Activated CD4-positive, alpha-beta T cell treated with anti-CD3 and anti-CD28 coated beads, Interleukin-2, amount 10 ng/mL, durations not matched to agents 24 days and 14 days (primary cell): ENCODE measurements at places on chromosomes 12 and 14. TPM values are rescaled to one million over a fixed set of nuclear protein-coding genes. Genes with fewer than 3 reads are reported as not detected.

- no peaks in the 10 kb centered on the region for H3K36me3 ChIP-seq
- H3K27me3 ChIP-seq, result peaks cover 21% of the 10 kb centered on the region
- H3K4me3 ChIP-seq, result no peak overlapping the region
- no peaks in the 10 kb centered on the region for H3K4me1 ChIP-seq
- H3K27ac ChIP-seq, result no peak overlapping the region
- DNase-seq, result no peak
These were observed 26.9 kb downstream of the CLEC6A start for GRCh38 chr12:8482571-8483061.

GRCh38 chr12:90235642-90236041 lies 527.0 kb upstream of the ATP2B1 start:
- H3K4me1 ChIP-seq, result no peaks in the 10 kb centered on the region
- H3K4me3 ChIP-seq, result no peak overlapping the region
- H3K27ac ChIP-seq, result no peak overlapping the region
- H3K27me3 ChIP-seq, result no peaks in the 10 kb centered on the region
- no peaks in the 10 kb centered on the region for H3K36me3 ChIP-seq
- DNase-seq, result no peak

DNA sequence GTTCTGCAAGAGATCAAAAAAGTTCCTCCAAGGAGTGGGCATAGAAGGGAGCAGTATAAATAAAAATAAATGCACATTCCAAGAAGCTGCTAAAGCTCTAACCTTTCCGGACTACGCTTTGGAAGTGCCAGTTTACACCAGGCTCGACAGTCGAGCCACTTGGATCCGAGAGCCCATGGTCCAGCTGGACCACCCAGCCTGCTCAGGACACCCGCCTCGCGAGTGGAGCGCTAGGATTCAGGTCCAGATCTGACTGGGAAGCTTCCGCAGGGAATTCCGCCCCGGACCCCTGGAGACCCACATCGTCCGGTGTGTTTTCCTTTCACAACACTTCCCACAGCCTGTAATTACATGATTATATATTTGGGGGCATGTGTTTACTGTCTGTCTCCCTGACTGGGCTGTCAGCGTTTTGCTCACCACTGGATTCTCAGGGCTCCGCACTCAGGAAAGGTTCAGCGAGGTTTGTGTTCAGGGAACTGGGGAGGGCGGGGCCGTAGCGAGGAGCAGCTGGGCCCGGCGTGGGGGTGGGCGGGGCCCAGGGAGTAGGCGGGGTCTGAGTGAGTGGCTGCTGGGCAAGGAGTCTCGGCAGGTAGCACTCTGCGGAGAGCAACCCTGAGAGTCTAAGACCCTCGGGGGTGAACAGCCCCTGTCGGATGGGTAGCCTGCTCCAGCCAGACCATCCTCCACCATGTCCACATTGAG lies 52.3 kb upstream of the TMEM263 start:
- H3K4me1 ChIP-seq, result peaks cover 9% of the 10 kb centered on the region
- peak; percentile 94 for DNase-seq
- no peaks in the 10 kb centered on the region for H3K36me3 ChIP-seq
- H3K27ac ChIP-seq, result no peak overlapping the region
- peak overlapping the region; percentile 61 for H3K4me3 ChIP-seq
- peaks cover 50% of the 10 kb centered on the region for H3K27me3 ChIP-seq

DNA sequence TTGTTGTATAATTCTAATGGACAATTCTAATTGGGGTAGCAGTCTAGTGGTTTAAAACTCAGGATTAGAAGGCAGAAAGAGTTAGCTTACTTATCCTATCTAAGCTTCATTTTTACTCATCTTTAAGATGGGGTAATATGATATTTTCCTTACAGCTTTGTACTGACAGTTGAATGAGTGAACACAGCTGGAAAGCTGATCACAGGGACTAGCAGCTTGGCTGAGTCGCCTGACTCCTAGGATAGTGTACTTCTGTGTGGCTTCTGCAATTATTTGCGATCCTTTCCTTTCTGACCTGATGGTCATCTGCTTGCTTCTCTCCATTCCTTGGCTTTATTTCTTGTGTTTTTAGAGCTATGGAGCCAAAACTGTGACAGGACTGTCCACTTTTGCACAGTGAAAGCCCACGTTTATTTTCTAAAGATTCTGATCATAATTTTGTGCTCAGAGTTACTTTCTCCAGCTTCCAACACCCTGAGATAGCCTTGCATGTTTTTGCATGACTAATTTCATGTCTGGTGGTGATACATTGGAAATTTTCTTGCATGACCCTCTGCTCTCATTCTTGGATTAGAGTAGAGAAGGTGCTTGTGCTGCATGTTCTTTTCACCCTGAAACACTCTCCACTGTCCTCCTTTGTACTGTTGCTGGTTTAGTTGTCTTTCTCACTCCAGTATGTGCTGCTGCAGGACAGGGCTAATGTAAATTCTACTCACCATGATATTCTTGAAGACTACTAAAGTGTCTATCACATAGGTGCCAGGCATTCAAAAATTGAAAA lies 377.0 kb upstream of the ATP2B1 start:
- H3K27ac ChIP-seq, result no peak overlapping the region
- H3K36me3 ChIP-seq, result no peaks in the 10 kb centered on the region
- H3K27me3 ChIP-seq, result peaks cover 2% of the 10 kb centered on the region
- peaks cover under 1% of the 10 kb centered on the region for H3K4me1 ChIP-seq
- no peak for DNase-seq
- H3K4me3 ChIP-seq, result no peak overlapping the region

DNA sequence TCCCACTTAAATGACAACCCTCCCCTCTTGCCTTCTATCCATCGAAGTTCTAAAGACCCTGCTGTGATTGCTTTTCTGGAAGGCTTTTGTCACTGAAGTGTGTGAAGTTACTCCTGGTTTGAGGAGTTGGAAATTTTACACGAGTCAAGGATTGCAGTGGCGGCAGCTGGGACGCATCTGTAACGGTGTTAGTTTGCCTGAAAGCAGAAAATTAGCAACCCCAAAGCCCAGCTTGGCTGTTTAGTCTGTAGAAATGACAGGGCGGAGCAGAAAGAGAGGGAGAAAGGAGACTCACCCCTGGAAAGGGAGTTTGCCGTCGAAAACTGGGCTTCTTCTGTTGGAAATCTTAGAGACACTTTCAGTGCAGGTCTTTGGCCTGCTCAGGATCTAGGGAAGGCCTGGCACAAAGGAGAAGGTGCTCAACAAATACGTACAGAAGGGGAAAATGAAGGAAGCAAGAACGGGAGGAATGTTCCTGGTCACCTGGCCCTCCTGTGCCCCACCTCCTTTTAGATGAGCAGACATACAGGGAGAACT lies 931 bp upstream of the MYF5 start:
- DNase-seq, result no peak
- H3K27ac ChIP-seq, result no peak overlapping the region
- no peaks in the 10 kb centered on the region for H3K4me1 ChIP-seq

DNA sequence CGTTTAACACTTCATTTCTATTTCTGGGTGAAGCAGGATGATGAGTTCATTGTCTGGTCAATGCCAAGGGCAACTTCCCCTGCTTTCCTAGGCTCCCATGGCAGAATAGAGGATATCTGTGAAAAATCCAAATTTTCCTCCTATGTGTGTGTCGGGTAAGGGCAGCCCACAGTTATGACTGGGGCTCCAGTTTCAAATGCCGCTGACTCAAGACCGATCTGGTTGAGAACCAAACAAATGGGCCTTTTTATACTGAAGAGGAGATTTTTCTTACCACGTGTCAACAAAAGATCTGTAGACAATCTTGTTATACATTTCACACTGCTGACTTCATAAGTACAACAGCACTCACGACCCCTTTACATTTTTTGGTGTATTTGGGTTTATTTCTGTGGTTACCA lies 120.8 kb downstream of the CHST11 start:
- H3K4me3 ChIP-seq, result no peak overlapping the region
- H3K4me1 ChIP-seq, result peaks cover 56% of the 10 kb centered on the region
- DNase-seq, result no peak
- no peak overlapping the region for H3K27ac ChIP-seq
- no peaks in the 10 kb centered on the region for H3K27me3 ChIP-seq

DNA sequence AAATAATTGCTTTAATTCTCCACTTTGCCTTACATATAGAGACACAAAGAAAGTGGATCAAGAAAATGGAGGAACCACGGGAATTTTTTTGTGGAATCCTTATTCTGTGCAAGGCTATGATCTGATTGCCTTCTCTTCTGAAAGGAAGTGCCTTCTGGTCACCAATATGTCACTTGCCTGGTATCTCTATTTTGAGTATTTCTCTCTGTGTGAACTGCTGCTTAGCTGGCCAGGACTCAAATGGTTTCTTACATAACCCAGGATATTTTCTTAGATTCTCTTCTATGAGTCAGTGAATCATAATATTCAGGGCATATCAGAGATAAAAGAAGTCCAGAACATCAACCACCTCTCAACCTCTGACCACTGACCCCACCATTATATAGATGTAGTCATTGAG lies 156.1 kb downstream of the DIO2 start:
- no peaks in the 10 kb centered on the region for H3K4me1 ChIP-seq
- H3K36me3 ChIP-seq, result no peaks in the 10 kb centered on the region
- no peak for DNase-seq
- no peak overlapping the region for H3K4me3 ChIP-seq
- no peaks in the 10 kb centered on the region for H3K27me3 ChIP-seq

GRCh38 chr12:84929501-84929900 lies 16.9 kb upstream of the SLC6A15 start:
- no peaks in the 10 kb centered on the region for H3K4me1 ChIP-seq
- H3K27ac ChIP-seq, result no peak overlapping the region
- no peak for DNase-seq
- H3K27me3 ChIP-seq, result no peaks in the 10 kb centered on the region
- no peak overlapping the region for H3K4me3 ChIP-seq
- H3K36me3 ChIP-seq, result no peaks in the 10 kb centered on the region

- peak overlapping the region; percentile 68 for H3K27ac ChIP-seq
- H3K4me3 ChIP-seq, result peak overlapping the region; percentile 23
- no peaks in the 10 kb centered on the region for H3K27me3 ChIP-seq
These were observed 40.8 kb downstream of the CCDC88C start for GRCh38 chr14:91376547-91377477.

DNA sequence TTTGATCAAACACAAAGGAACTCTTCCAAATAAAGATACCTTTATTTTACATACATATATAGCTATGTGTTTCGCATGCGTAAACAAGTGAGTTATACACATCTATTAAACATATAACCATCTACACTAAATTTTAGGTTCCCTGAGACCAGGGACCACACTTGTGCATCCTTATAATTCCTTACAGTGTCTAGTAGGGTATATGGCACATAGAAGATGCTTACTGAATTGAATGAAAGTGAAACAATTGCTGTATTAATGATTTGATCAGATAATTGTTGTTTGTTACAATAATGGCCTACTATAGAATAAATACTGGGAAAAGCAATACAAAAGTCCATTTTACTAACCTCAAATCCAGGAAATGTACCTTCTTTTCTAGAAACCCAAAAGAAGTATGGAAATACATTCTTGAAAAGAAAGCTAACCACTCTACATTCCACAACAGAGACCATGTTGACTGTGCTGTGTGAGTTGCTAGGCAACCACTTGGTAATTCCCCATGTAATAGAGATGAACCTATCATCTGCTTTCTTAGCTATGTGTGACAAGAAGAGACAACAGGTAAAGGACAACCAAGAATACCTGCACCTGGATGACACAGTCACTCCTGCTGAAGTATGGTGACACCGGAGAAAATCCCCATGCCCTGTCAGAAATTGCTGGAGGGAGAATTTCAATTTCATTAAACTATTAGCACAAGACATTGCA lies 11.9 kb upstream of the CIPC start:
- H3K4me3 ChIP-seq, result no peak overlapping the region
- peak overlapping the region; percentile 48 for H3K27ac ChIP-seq
- peaks cover 5% of the 10 kb centered on the region for H3K4me1 ChIP-seq
- peaks cover 9% of the 10 kb centered on the region for H3K27me3 ChIP-seq

- H3K4me3 ChIP-seq, result no peak overlapping the region
- no peaks in the 10 kb centered on the region for H3K4me1 ChIP-seq
These were observed 94.9 kb downstream of the ADGRD1 start for GRCh38 chr12:131048611-131048990.

DNA sequence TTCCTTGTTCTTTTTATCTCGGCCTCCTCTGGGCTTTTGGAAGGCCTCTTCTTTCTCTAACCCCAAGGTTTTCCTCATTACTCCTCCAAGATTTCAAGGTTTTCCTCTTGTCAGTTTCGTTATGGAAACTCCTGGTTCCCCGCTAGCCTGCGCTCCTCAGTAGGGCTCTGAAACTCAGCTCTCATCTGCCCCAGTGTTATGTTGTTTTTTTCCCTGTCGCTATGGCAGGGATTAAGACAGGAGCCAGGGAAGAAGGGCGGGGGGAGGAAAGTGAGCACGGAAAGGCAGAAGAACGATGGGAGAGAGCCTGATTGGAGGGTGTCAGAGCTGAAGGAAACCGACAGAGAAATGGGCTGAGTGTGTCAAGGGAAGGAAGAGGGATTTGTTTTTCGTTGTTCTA lies 26.5 kb upstream of the JDP2 start:
- H3K36me3 ChIP-seq, result no peaks in the 10 kb centered on the region
- H3K4me3 ChIP-seq, result no peak overlapping the region
- peaks cover 16% of the 10 kb centered on the region for H3K4me1 ChIP-seq
- H3K27me3 ChIP-seq, result peaks cover 7% of the 10 kb centered on the region
- DNase-seq, result no peak

DNA sequence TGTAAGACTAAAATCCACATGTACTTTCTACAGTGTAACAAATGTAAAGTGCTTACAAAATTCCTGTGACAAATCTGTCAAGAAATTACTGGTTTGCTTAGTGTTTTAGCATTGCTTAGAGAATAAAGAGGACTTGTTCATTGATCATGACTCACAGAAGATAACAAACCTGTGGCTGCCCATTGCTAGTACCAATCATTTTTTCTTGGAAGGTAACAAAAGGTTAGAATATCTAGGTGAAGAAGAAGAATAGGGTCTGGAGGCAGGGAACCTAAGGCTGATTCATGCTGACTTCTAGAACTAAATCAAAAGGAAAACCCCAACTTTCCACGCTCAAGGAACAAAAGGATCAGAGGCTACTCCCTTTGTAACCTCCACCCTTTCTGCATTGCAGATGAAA lies 232.7 kb upstream of the ABCD2 start:
- no peaks in the 10 kb centered on the region for H3K27me3 ChIP-seq
- H3K36me3 ChIP-seq, result no peaks in the 10 kb centered on the region
- DNase-seq, result no peak
- no peak overlapping the region for H3K4me3 ChIP-seq

- peaks cover 6% of the 10 kb centered on the region for H3K36me3 ChIP-seq
- H3K4me3 ChIP-seq, result no peak overlapping the region
- H3K27me3 ChIP-seq, result no peaks in the 10 kb centered on the region
- DNase-seq, result no peak
These were observed 71.0 kb downstream of the SLC25A47 start for GRCh38 chr14:100393906-100394732.

- no peaks in the 10 kb centered on the region for H3K4me1 ChIP-seq
- no peak for DNase-seq
- no peak overlapping the region for H3K4me3 ChIP-seq
- no peaks in the 10 kb centered on the region for H3K36me3 ChIP-seq
- no peak overlapping the region for H3K27ac ChIP-seq
These were observed 13.4 kb downstream of the CKAP4 start for GRCh38 chr12:106234449-106234848.

- no peak overlapping the region for H3K4me3 ChIP-seq
- peaks cover 4% of the 10 kb centered on the region for H3K4me1 ChIP-seq
- H3K27me3 ChIP-seq, result no peaks in the 10 kb centered on the region
- H3K36me3 ChIP-seq, result no peaks in the 10 kb centered on the region
- DNase-seq, result no peak
These were observed 5.4 kb upstream of the CAMKK2 start for GRCh38 chr12:121301876-121302275.

GSKIP gene
- 16.3 and 19.3 TPM in 2 replicates for total RNA-seq

MRPS35 gene
- total RNA-seq, result 57.7 and 58.1 TPM in 2 replicates

TRIM9 gene
- total RNA-seq, result 0.47 and 0.52 TPM in 2 replicates

PRH2 gene
- not detected in 2 replicates for total RNA-seq

RNASE1 gene
- total RNA-seq, result not detected in 2 replicates
